Activated naive CD8-positive, alpha-beta T cell treated with anti-CD3 and anti-CD28 coated beads, Interleukin-2, amount 10 ng/mL, durations not matched to agents 7 days and 5 days (primary cell): ENCODE measurements at places on chromosomes 16 and 17.
A peak's percentile ranks its signal among the peaks of the same experiment; 100 is the strongest.

- peaks cover 3% of the 10 kb centered on the region for H3K27me3 ChIP-seq
- no peak overlapping the region for H3K27ac ChIP-seq
- H3K36me3 ChIP-seq, result peaks cover 6% of the 10 kb centered on the region
- peaks cover 22% of the 10 kb centered on the region for H3K4me1 ChIP-seq
- no peak for DNase-seq
Measured at GRCh38 chr16:71460941-71461340, 1.1 kb downstream of the ZNF23 start.

DNA sequence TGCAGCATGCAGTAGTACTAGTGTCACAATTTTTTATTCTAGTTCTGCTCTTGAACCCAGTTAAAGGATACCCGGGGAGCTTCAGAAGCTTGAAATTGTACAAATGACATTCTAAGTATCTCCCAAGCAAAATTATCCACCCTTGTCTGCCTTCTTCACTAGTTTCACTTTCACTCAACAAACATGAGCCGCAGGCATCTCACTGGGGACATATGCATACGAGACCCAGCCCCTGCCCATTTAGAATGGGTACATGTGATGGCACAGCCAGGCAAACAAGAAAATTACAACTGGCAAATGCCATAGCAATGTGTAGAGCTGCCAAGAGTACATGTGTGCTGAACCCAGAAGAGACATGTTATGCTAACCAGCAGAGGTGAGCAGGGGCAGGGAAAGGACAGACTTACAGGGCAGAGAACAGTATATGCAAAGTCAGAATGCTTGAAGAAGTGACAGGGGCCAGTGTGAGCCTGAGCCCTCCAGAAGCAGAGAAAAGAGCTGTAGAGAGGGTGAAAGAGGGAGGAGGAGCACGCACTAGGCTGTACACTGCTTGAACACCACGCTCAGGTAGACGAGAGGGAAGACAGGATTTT, 8.3 kb downstream of the GINS2 start:
- DNase-seq, result no peak
- H3K4me1 ChIP-seq, result peaks cover 23% of the 10 kb centered on the region
- peaks cover 24% of the 10 kb centered on the region for H3K36me3 ChIP-seq
- no peaks in the 10 kb centered on the region for H3K27me3 ChIP-seq

- no peak overlapping the region for H3K4me3 ChIP-seq
- peaks cover 8% of the 10 kb centered on the region for H3K36me3 ChIP-seq
- no peak for DNase-seq
- no peak overlapping the region for H3K27ac ChIP-seq
- H3K27me3 ChIP-seq, result no peaks in the 10 kb centered on the region
Measured at GRCh38 chr17:15462976-15463772, 4.2 kb downstream of the CDRT4 start.

GRCh38 chr17:49588312-49588711, 12.6 kb downstream of the NXPH3 start:
- no peak overlapping the region for H3K4me3 ChIP-seq
- H3K27me3 ChIP-seq, result no peaks in the 10 kb centered on the region
- peaks cover 2% of the 10 kb centered on the region for H3K36me3 ChIP-seq
- peaks cover 4% of the 10 kb centered on the region for H3K4me1 ChIP-seq

GRCh38 chr17:67095803-67096202, 51.4 kb downstream of the CACNG1 start:
- H3K27me3 ChIP-seq, result no peaks in the 10 kb centered on the region
- H3K4me1 ChIP-seq, result peaks cover 7% of the 10 kb centered on the region
- DNase-seq, result no peak
- H3K4me3 ChIP-seq, result no peak overlapping the region

GRCh38 chr17:75646638-75646992, 13.4 kb downstream of the SMIM5 start:
- no peaks in the 10 kb centered on the region for H3K36me3 ChIP-seq
- no peak overlapping the region for H3K4me3 ChIP-seq
- H3K27me3 ChIP-seq, result no peaks in the 10 kb centered on the region
- H3K4me1 ChIP-seq, result peaks cover 6% of the 10 kb centered on the region

DNA sequence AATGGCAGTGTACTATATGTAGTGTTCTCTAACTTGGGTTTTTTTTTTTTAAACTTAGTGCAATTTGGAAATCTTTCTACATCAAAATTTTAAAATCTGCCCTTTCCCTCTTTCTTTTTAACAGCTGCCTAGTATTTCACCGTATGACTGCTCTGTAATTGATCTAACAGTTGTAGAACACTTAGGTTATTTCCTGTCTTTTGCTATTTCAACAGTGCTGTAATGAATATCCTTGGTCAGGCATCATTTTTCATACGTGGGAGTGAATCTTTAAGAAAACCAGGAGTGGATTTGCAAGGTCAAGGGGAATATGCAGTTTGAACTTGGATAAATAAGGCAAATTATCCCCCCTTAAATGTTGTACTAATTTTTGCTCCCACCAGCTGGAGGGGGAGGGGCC, 3.8 kb downstream of the NLRC5 start:
- peak overlapping the region; percentile 60 for H3K27ac ChIP-seq
- peaks cover 53% of the 10 kb centered on the region for H3K36me3 ChIP-seq
- H3K4me1 ChIP-seq, result peaks cover 50% of the 10 kb centered on the region

GRCh38 chr17:19023209-19023999, 18.8 kb upstream of the FAM83G start:
- H3K36me3 ChIP-seq, result peaks cover 12% of the 10 kb centered on the region
- peak overlapping the region; percentile 48 for H3K27ac ChIP-seq
- no peak for DNase-seq
- H3K27me3 ChIP-seq, result no peaks in the 10 kb centered on the region
- no peak overlapping the region for H3K4me3 ChIP-seq

DNA sequence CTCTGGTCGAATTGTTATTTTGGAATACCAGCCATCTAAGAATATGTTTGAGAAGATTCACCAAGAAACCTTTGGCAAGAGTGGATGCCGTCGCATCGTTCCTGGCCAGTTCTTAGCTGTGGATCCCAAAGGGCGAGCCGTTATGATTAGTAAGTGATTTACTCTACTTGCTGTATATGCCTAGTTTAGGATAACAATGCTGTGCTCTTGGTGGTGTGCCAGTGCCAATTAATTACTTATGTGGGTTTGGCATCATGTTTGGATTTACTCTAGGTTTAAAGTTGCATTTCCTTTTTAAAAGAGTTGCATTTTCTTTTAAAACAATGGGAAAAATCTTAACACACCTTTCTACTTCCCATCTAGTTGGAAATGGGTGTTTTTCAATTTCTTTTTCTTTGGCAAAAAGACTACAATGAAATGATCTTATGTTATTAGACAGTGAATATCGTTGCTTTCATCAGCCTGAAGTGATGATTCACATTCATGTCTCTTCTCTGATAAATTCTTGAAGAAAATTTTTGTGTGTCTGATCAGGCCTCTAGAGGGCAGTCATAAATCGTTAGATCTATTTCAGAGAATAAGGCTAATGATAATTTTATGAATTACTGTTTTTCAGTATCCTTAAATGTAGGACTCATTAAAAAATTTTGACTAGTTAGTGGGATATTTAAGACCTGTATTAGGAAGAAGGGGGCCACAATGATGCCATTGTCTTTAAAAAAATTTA, 5.6 kb downstream of the SF3B3 start:
- no peak overlapping the region for H3K27ac ChIP-seq
- DNase-seq, result no peak
- peaks cover 36% of the 10 kb centered on the region for H3K4me1 ChIP-seq
- H3K36me3 ChIP-seq, result peaks cover 51% of the 10 kb centered on the region
- no peaks in the 10 kb centered on the region for H3K27me3 ChIP-seq
- peak overlapping the region; percentile 55 for H3K4me3 ChIP-seq

DNA sequence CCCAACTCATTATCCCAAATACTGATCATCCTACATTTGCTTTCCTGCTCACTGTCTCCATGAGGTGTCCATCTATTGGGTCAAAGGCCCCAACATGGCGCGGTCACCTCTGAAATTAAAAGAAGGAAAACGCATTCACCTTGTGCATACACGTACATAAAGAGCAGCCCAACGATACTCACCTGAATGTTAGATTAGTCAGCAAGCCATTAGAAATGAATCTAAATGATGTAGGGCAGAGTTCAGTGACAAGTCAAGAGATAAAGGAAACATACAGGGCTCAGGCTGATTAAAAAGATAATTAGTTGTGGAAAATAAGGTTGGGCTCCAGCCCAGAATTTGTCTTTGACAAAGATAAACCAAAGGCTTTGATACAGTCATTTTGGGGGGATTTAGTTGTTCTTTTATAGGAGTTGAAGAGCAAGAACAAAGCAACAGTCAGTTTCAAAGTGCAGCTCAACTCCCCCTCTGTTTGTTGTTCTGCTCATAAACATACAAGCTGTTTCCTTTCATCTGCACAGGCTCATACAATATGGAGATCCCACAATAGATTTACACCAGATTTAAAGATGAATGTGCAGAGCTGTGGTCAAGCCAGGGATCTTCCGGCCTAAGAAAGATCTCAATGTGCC, 21.1 kb downstream of the NXPH3 start:
- H3K4me3 ChIP-seq, result no peak overlapping the region
- H3K27me3 ChIP-seq, result no peaks in the 10 kb centered on the region
- H3K27ac ChIP-seq, result no peak overlapping the region
- DNase-seq, result no peak
- no peaks in the 10 kb centered on the region for H3K4me1 ChIP-seq
